ENCODE measurements at places on chromosomes 12 and 14. TPM values are rescaled to one million over a fixed set of nuclear protein-coding genes. Genes with fewer than 3 reads are reported as not detected.

Gene JPH4
- 0.23 TPM for total RNA-seq

Gene SMIM41
- total RNA-seq = not detected

Gene MGST1
- total RNA-seq = 84.6 TPM

DNA sequence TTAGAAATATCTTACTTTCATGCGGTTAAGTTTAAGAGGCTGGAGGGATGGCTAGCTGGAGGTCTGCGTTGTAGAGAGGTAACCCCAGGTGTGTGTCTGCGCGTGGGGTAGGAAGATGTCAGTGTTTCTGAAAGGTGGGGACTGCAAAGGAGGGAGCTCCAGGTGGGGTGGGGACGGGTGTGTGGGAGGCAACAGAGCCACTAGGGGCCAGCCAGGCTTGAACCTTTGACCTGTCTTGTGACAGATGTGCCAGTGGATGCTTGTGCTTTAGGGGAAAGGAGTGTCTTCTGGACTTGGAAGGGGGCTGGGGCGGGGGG, 841 bp downstream of the GLI1 start:
- no peaks in the 10 kb centered on the region for H3K36me3 ChIP-seq
- peak overlapping the region; percentile 67 for H3K4me3 ChIP-seq
- DNase-seq = no peak
- H3K27ac ChIP-seq = no peak overlapping the region

DNA sequence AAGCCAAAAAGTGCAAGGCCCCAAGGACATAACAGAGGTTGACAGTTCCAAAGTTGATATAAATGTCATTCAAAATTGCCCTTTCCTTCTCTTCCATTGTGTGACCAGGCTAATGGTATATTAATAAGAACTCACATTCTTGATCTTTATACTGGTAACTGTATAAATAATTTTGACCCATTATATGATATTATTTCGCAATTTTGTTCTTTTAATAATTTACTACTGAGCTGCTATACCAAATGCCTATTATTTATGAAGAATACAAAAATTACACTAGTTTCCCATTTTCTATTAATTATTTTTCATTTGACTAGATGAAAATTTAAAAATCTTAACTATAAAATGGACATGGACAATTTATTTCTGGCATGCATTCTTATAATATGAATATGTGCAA, 370.2 kb downstream of the SOX5 start:
- H3K27me3 ChIP-seq = no peaks in the 10 kb centered on the region
- H3K4me3 ChIP-seq = no peak overlapping the region
- no peaks in the 10 kb centered on the region for H3K4me1 ChIP-seq
- no peak overlapping the region for H3K27ac ChIP-seq
- peaks cover 5% of the 10 kb centered on the region for H3K36me3 ChIP-seq
- DNase-seq = no peak

DNA sequence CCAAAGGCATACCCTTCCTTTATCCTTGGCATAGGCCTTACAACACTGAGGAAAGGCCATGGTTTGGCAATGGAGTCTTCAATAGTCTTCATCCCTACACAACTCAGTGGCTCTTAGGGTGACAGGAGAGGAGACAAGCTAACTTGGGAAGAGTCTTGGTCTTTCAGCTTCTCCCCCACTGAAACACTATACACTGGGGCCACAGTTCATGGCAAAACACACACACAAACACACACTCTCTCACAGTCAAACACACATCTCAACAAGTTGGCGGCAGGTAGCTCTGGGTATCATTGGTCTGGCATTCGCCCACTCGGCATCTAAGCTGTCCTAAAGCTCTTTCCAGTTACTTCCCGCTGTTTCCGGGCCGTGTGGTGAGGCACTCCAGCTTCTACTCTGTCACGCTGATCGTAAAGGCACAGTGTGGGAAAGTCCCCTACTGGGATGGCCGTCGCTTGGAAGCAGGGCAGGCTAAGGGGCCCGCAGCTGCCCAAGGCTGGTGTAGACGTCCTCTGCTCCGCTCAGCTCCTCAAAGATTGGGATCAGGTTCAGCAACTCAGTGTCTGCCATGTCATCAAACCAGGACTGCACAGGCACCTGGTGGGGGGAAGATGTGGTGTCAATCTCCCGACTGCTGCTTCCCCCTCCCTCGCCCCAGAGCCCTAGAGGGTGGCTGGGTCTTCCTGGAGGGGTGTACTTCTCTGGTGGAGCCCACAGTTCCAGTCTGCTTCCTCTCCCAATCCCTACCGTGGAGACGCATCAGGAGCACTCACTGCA, 4.8 kb upstream of the AVIL start:
- no peak overlapping the region for H3K4me3 ChIP-seq
- no peak overlapping the region for H3K27ac ChIP-seq
- H3K4me1 ChIP-seq = peaks cover 34% of the 10 kb centered on the region
- no peak for DNase-seq
- no peaks in the 10 kb centered on the region for H3K27me3 ChIP-seq

DNA sequence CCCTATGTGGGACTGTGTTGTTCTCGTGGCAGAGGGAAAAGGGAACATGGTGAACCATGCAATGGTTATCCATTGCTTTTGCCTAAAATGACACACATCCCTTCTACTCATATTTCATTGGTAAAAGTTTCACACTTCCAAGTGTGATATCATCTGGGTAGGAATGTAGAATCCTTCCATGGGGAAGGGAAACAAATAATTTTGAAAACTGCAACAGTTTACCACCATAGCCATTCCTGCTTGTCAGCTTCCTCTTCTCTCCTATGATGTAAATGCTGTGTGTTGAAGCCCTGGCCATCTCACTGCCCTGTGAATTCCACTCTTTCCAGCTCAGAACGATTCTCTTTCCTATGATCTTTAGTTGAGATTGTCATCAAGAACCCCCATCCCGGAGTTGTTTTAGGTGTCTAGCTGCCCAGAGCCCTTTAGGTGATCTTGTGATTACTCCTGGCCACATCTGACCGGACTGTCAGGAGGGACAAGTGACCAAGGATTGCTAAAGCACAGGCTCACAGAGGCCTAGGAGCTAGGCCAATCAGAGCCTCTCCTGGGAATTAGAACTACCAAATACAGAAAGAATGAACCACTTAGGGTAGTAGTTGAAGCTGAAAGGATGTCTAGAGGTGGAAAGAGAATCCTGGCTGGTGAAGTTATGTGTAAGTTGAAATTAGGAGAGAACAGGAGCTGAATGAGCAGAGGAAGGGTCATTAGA, 84.6 kb downstream of the VCPKMT start:
- H3K4me3 ChIP-seq = no peak overlapping the region
- no peak for DNase-seq
- H3K4me1 ChIP-seq = no peaks in the 10 kb centered on the region
- no peaks in the 10 kb centered on the region for H3K27me3 ChIP-seq
- H3K36me3 ChIP-seq = no peaks in the 10 kb centered on the region
- no peak overlapping the region for H3K27ac ChIP-seq

DNA sequence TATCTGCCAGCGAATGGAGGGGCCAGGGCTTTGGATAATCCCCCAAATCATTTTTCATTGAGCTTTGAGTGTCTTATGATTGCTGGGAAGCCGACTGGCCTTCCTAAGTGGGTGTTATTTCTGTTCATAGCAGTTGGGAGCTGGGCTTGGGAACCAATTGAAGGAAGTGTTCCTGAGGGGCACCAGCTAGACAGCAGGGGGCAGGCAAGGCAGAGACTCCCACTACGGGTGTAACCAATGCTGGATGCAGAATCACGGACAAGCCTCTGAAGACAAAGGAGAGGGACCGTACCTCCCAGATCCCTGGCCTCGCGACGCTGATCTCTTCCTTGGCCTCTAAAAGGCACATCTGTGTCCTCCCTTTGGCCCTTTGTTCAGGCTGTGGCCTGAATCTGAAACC, 149.0 kb upstream of the PRMT8 start:
- H3K36me3 ChIP-seq = no peaks in the 10 kb centered on the region
- H3K4me3 ChIP-seq = no peak overlapping the region

GRCh38 chr12:62689042-62689839, 222.6 kb downstream of the MON2 start:
- no peaks in the 10 kb centered on the region for H3K27me3 ChIP-seq
- no peak for DNase-seq
- no peaks in the 10 kb centered on the region for H3K4me1 ChIP-seq
- H3K4me3 ChIP-seq = no peak overlapping the region
- no peak overlapping the region for H3K27ac ChIP-seq

DNA sequence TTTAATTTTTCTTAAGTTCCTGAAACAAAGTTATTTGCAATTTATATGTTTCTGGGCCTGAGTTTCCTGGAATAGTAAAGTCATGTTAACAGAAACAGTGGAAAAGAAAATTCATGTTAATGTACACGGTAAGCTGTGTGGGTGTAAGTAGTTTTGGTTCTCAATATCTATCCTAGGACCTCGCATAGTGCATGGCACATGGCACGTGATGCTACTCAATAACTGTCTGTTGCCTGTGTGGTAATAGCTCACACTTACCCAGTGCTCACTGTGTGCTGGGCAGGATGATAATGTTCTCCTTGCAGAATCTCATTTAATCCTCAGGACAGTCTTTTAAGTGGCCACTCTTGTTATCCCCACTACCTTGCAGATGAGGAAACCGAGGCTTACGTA, 100.7 kb downstream of the DUSP16 start:
- H3K27me3 ChIP-seq = no peaks in the 10 kb centered on the region
- no peak overlapping the region for H3K27ac ChIP-seq
- no peaks in the 10 kb centered on the region for H3K4me1 ChIP-seq
- H3K36me3 ChIP-seq = peaks cover 5% of the 10 kb centered on the region
